ENCODE measurements at places on chromosomes 1 and 21. TPM values are rescaled to one million over a fixed set of nuclear protein-coding genes. Genes with fewer than 3 reads are reported as not detected.

The SLC6A17 gene
- not detected for total RNA-seq

The HTR6 gene
- not detected for total RNA-seq

The RRP15 gene
- 2.0 TPM for total RNA-seq

The PPFIA4 gene
- 3.5 TPM for total RNA-seq

The LRRC39 gene
- 0.22 TPM for total RNA-seq

The GPR153 gene
- 0.87 TPM for total RNA-seq

The CSF1 gene
- 5.5 TPM for total RNA-seq

The GALE gene
- total RNA-seq: 40.8 TPM

The LRRC8D gene
- 24.6 TPM for total RNA-seq

The BCL2L15 gene
- 0.39 TPM for total RNA-seq

The DNASE2B gene
- total RNA-seq: not detected

The DISP1 gene
- 4.0 TPM for total RNA-seq

The RIPPLY3 gene
- 0.79 TPM for total RNA-seq

The CELA3B gene
- total RNA-seq: not detected

The CASZ1 gene
- total RNA-seq: 3.4 TPM

The RAB4A gene
- 32.0 TPM for total RNA-seq

The B3GALT5 gene
- total RNA-seq: 0.54 TPM

The MAN1C1 gene
- 0.79 TPM for total RNA-seq

All from placental epithelial cell (primary cell).